Effector CD8-positive, alpha-beta T cell (primary cell): ENCODE measurements at places on chromosomes 7 and 10.

DNA sequence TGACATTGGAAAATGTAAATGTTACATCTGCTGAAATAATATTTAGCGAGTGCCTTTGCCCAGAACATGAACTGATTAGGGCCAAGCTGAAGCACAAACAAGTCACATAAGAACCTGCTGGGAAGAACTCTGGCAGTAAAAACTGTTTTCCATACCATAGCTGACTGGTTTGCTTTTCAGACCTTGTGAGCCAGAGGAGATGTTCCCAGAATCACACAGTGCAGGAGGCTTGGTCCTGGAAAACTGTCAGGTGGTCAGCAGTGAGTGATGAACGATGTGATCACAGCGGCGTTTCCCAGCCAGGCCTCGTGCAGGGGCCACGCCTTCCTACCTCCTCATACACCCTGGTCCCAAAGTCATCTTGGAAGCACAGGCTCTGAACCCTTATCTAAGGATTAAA lies 164.2 kb upstream of the EEPD1 start:
- no peak for DNase-seq

DNA sequence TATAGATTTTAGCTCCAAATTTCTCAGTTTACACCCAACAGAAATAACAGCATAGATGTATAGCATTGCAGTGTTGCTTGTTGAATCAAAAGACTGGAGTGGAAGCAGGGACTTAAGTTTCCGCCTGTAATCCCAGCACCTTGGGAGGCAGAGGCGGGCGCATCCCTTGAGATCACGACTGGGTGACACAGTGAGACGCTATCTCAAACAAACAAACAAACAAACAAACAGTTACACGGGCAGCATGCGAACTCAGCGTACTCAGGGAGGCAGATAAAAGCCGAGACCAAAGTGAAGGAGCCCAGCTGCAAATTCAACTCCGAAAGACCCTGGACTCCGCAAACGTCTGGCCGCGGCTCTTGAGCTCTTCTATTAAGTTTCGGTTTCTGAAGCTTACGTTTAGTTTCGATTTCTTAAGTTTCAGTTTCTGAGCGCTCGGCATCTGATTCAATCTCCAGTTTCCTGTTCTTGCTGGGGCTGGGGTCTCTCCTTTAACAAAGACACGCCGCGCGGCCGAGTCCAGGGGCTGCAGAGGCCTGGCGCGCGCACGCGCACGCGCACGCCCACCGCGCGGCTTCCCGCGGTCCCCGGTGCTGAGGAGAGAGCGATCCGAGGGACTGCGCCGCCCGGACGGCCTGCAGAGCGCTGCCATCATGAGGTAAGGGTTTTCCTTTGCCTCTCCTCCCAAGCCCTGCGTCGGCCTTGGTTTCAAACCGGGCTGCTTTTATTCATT lies at the start of gene IFIT5:
Gene IFIT5, plus strand, starts transcription at position 423 of the 733 bp plus-strand sequence. Its CDS starts 231 bp downstream, at position 654.
- peak; percentile 49 for DNase-seq

DNA sequence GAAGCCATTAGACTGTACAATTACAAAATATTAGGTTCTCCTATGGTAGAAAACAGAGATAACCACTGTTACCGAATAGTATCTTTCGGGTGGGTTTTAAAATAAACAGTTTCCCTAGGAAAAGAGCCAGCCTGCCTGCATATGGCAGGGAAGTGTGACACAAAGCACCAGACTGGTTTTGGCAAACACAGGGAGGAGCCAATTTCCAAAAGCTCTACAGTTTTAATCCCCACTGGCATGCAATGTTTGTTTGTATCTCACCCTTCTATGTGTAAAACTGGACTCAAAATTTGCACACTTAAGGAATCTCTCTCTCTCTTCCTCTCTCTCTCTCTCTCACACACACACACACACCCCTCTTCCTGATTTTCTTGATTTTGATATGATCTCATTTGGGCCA lies 261.7 kb downstream of the ETV1 start:
- no peak for DNase-seq

DNA sequence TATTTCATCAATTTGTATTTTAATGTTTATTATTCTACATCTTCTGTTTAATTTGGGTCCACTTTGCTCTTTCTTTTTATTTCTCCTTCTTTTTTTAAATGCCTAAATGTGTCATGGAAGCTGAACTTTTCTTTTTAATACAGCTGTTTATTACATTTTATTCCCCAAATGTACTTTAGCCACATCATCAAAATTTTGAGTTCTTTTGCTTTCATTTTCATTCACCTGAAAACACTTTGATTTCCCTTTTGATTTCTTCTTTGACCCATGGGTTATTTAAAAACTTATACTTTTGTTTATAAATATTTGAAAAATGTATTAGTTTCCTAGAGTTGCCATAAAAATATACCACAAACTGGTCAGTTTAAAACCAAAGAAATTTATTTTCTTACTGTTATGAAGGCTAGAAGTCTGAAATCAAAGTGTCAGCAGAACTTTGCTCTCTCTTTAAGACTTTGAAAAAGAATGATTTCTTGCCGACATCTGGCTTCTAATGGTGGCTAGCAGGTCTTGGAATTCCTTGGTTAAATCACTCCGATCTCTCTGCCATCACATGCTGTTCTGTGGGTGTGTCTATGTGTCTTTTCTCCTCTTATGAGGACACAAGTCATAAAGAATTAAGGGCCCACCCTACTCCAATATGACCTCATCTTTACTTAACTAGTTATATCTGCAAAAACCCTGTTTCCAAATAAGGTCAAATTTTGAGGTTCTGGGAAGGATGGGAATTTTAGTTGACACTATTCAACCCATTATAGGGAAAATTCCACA lies 225.5 kb downstream of the ANKRD7 start:
- no peak for DNase-seq

DNA sequence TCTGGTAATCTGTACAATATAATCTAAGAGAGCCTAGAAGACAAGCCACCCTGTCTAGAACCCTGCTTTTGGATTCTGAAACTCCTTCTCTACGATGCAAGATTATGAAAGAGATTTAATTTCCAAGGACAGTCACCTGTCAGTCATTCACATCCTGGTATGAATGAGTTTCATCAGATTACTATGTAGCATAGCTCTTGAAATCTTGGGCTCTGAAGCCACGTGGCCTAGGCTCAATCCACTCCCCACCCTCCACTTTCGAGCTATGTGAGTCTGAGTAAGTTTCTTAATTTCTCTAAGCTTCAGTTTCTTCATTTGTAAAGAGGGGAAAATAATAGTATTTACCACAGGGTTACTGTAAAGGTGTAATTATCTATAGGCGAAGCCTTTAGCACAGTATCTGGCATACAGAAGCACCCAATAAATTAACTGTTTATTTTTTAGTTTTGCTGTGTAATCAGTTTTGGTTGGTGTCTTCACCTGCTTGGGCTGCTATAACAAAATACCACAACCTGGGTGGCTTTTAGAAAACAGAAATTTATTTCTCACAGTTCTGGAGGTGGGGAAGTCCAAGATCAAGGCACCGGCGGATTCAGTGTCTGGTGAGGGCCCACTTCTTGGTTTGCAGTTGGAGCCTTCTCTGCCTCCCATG lies 71.3 kb downstream of the MYOF start:
- no peak for DNase-seq

GRCh38 chr10:120818301-120818700 lies 32.9 kb upstream of the WDR11 start:
- DNase-seq = no peak
